ENCODE measurements at places on chromosomes 1 and 21.

- no peak for DNase-seq
Measured at GRCh38 chr1:213060836-213061235, 9.8 kb downstream of the RPS6KC1 start.

DNA sequence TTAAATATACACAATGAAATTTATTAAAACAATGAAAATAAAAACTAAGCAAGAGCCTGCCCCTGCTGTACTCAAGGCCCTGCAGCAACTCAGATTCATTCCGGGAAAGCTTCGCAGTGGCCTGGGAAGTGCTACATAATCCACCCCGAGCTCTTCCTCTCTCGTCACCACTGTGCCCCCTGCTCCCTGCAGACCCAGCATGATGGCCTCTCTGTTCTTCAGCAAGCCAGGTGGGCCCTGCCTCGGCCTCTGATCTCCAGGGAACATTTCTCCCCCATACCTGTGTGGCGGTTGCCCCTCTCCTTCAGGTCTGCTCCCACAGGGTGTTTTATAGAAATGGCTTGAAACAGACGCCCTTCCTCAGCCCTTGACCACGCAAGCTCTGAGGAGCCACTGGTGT, 10.6 kb downstream of the RNF187 start:
- no peak for DNase-seq

DNA sequence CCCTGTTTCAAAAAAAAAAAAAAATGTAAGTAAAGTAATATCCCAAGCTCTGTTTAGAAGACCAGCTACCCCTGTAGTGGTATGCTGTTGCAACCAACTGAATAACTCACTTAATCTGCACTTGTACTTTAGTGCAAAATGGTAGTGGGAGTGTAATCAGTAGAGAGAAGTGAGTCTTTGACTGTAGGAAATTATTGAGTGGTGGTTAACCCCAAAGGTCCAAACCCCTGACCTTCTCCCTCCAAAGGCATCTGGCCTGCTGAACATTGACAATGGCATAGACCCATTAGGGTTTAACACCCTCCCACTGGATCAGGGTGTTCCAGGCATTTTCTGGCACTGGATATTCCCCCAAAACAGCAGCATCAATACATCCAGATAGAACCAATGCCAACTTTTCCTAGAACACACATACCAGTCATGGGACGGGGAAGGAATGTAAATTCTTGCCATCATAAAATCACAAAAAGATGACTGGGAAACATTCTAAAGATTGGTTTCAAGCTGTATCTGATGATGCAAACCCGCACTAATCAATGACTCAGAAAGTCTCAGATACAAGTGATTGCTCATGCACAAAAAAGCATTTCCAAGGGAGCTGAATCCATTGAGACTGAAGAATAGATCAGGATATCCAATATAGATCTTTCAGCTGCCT, 110.3 kb downstream of the MRPL39 start:
- DNase-seq: peak; percentile 73

GRCh38 chr21:24976238-24976637, 631.0 kb downstream of the MRPL39 start:
- no peak for DNase-seq

GRCh38 chr1:237640966-237641365, 249.8 kb downstream of the ZP4 start:
- DNase-seq: no peak

- no peak for DNase-seq
Measured at GRCh38 chr1:20164694-20165202, 21.1 kb upstream of the UBXN10 start.

DNA sequence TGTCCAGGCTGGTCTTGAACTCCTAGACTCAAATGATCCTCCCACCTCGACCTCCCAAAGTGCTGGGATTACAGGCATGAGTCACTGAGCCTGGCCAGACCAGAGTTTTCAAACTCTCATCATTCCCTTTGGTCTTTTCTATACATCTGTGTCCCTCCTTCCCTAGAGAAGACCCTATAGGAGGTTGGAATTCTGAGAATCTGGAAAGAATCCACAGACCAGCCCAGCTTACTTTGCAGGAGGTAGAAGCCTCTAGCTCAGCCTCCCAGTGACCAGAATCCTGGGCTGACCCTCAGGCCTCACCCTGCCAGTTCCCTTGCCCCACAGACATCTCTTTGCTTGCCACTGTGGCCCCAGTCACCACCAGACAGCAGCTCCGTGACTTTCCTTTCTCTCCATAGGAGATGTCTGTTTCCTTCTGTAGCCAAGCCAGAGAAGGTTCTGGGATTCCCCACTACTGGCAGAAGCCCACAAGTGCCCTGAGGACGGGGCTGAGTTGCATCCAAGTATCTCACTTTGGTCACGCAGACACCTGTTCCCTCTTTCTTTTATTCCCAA, 34.7 kb upstream of the KHDRBS1 start:
- no peak for DNase-seq

DNA sequence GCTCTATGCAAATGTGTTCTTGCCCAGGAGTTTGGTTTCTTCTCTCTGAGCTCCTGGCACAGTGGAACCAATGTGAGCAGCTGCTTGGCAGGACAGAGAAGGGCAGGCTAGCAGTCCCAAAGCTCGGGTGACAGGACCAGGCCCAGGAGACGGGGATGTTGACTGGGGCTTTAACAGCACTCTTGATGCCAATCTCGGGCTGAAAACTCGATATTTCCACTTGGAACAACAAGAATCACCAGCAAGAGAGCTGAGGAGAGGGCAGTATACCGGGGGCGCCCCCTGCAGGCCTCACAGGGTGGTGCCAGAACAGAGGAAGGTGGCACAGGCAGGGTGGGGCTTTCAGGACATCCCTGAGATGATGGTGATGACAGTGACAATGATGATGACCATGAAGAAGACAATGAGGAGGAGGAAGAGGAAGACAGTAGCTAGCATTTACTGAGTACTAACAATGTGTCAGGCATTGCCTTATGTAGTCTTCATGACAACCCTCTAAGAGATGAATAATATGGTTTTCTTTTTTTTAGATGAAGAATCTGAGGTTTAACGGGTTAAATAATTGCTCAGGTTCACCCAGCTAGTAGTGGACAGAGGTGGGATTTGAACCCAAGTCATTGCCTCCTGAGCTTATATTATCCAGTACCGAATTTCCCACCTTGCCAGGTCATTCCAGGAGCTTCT, 2.7 kb upstream of the KCNJ9 start:
- peak; percentile 5 for DNase-seq

- no peak for DNase-seq
Measured at GRCh38 chr1:40044110-40044509, 3.6 kb downstream of the CAP1 start.

DNA sequence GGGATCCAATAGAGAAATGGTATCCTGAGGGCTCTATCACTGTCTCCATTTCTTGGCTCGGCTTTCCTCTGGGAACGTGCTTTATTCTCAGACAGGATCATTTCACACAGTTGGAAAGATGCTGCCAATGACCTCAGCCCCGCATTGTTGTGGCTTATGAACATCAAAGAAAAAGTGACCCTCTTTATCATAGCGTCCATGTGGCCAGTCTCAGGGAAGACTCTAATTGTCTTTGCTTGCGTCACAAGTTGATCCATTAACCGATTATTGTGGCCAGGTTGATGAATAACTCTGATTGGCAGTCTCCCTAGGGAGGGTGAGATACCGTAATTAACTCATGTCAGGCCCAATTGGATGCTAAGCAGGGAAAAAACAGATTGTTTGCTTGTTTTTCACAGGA, 10.4 kb upstream of the TMEM9 start:
- DNase-seq: peak; percentile 13

DNA sequence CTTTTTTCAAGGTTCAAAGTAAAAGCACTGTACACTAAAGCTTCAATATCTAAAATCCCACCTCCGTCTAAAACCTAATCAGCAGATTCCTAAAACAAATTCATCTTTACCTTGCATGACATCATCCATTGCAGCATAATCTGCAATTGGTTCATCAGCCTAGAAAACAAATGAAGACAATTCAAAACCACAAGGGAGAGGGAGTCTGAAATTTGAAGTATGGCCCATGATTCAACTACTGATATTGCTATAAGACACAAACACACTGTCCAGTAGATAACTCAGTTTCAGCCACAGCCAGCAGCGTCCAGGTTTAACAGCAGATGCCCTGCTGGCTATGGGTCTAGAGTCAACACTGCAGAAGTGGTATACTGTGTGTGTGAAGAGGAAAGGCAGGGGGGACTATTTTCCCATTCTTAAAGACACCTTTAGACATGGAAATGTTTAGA, 17.9 kb upstream of the RAP1GAP start:
- DNase-seq: no peak

DNA sequence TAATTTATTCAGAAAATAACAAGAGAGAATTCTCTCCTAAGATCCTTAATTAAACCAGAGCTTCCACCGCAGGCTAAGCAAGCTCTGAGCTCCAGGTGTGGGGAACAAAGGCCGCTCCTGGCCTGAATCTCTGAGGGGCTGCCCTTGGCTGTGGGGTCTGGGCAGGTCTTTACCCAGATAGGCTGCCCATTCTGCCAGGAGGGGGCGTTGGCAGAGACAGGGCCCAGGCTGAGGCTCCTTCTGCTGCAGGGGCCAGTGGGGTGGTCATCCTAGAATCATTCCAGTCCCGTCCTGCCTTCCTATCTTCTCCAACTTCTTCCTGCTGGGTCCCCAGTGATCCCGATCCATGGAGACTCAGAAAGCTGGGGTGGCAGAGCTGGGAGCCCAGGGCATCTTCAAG, 82.9 kb upstream of the POU3F1 start:
- DNase-seq: no peak

- no peak for DNase-seq
Measured at GRCh38 chr1:8406960-8407359, 89.0 kb downstream of the SLC45A1 start.

- DNase-seq: no peak
Measured at GRCh38 chr1:183454377-183454776, 17.9 kb upstream of the SMG7 start.

- DNase-seq: no peak
Measured at GRCh38 chr1:220579317-220579716, 51.4 kb downstream of the MARK1 start.

- DNase-seq: no peak
Measured at GRCh38 chr1:154786804-154787570, 83.1 kb downstream of the KCNN3 start.

DNA sequence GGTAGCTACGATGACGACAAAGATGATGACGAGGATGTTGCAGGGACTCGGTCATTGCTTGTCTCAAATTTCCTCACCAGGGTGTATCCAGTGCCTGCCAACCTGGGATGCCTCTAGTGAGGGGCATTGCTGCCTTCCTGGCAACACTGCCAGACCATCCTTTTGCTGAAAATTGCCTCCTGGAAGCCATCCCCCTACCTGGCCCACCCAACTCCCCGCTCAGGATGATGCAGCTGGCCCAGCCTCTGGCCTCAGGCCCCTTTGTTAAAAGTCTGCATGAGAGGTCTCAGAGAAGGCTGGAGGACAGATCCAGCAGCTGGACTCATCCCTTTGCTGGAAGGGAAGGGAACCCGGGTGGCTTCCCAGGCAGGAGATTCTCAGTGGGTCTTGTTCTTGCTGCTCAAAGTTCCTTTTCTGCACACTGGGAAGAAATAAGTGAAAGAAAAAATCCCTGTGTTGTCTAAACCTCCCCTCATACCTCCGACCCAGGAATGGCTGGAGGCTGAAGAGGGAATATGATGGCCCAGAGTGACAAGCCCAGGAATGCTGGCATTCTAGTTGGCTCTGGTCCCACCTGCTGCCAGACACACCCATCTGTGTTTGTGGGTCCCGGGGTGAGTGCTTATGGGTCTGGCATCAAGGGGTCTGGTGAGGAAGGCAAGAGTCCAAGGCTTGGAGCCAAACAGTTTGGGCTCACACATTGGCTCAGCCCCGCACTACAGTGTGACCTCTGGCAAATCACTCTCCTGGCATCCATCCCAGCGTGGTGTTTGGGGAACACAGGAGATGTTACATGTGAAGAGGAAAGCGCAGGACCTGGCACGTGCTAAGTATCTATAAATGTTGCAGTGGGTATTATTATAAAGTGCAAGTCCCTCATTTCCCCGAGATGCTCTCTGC, 6.7 kb upstream of the FNDC5 start:
- no peak for DNase-seq

- peak; percentile 2 for DNase-seq
Measured at GRCh38 chr1:2044510-2045319, 5.5 kb upstream of the PRKCZ start.

GRCh38 chr1:94329986-94330385, 88.2 kb upstream of the ABCD3 start:
- DNase-seq: no peak

DNA sequence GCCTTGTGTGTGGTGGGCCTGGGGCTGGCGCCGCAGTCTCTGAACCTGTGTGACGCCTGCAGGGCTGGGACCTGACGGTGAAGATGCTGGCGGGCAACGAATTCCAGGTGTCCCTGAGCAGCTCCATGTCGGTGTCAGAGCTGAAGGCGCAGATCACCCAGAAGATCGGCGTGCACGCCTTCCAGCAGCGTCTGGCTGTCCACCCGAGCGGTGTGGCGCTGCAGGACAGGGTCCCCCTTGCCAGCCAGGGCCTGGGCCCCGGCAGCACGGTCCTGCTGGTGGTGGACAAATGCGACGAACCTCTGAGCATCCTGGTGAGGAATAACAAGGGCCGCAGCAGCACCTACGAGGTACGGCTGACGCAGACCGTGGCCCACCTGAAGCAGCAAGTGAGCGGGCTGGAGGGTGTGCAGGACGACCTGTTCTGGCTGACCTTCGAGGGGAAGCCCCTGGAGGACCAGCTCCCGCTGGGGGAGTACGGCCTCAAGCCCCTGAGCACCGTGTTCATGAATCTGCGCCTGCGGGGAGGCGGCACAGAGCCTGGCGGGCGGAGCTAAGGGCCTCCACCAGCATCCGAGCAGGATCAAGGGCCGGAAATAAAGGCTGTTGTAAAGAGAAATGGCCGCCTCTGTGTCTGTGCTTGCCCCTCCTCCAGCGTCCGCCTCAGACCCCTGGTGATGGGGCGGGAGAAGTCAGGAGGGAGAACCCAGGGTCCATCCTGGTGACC, 788 bp downstream of the ISG15 start:
- DNase-seq: no peak

GRCh38 chr1:194478731-194479130, 1292.3 kb upstream of the B3GALT2 start:
- no peak for DNase-seq

GRCh38 chr1:234176000-234176399, 197.3 kb upstream of the COA6 start:
- DNase-seq: no peak

DNA sequence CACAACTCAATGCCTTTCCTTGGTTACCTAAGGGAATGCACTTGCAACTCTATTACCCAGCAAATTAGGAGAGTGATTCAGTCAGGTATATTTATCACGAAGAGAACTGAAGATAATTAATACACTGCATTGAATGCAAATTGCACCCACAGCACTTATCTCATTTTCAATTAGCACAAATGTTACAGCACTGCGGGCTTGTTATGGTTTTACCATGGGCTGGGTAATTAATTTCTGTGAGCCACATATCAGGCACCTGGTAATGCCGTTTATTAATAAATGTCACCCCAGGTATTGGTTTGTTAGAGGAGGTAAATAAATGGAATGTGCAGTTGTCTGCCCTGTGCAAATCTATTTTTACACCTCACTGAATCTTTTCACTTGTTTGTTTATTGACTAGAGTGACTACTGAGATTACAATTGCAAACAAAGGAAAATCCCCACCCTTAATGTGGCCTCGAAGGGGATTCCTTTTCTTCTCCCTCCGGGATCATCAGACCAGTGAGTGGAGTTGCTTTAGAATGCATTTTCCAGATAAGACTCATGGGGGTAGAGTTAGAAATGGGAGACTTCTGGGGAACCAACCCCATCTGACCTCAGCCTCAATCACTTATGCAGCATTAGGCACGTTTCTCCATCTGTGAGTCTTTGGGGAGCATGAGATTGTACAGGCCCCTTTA, 269.3 kb downstream of the RPS6KC1 start:
- DNase-seq: no peak

- no peak for DNase-seq
Measured at GRCh38 chr1:92859400-92860039, 27.7 kb downstream of the RPL5 start.
